ENCODE measurements at places on chromosomes 4 and X.

DNA sequence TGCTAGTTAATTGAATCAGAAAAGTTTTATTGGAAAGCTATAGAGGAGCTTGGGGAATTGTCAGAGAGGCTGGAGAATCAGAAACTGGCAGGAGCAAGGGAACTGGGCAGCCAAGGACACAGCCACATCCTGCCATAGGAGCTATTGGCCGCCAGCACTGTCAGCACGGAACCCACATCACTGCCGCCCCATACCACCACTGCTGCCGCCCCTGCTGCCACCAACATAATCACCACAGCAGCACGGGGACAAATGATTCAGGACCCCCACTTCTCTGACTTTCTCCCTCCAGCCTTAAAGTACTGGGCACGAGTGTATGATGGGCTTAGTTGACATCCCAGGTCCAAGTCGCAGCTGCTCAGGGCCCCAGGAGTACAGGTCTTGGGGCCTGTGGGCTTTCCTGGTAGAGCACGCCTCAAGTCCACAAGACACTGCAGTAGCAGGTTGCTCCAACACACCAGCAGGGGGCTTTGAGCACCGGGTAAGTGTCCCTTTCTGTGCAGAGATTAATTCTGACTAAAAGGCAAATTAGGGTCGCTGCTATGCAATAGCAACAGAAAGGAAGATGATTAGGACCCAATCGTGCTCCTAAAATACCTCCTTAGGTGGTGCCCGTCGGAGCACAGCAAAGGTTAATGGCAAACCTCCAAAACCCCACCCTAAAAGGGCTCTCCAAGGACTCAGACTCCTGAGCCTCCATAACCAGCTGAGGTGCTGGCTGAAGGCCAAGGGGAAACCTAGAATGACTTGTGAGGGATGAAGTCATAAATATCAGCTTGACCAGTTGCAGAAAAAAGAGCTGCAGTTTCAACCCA lies 6.9 kb downstream of the PJA1 start:
- DNase-seq, result no peak

DNA sequence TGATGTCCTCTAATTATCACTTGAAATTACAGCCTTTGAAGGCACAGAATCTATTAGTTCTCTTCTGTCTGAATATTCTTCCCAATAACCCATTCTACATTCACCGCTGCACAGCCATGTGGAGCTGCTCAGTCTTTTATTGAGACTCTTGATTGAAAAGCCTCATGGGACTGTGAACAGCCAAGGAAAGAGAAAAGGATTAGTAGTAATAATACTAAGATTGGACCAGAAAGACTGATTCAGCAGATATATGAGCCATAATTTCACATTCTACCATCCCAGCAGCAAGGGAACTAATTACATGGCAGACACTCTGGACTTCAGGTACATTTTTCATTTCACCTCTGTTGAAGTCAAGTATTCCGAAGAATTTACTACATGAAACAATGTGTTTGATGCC lies 2471.7 kb downstream of the ARAP2 start:
- DNase-seq, result no peak

- DNase-seq, result no peak
Measured at GRCh38 chr4:111330786-111331185, 707.9 kb upstream of the PITX2 start.

GRCh38 chr4:173521467-173522159 lies 8.4 kb downstream of the HAND2 start:
- DNase-seq, result no peak

- DNase-seq, result no peak
Measured at GRCh38 chr4:95209927-95210326, 338.8 kb downstream of the UNC5C start.

DNA sequence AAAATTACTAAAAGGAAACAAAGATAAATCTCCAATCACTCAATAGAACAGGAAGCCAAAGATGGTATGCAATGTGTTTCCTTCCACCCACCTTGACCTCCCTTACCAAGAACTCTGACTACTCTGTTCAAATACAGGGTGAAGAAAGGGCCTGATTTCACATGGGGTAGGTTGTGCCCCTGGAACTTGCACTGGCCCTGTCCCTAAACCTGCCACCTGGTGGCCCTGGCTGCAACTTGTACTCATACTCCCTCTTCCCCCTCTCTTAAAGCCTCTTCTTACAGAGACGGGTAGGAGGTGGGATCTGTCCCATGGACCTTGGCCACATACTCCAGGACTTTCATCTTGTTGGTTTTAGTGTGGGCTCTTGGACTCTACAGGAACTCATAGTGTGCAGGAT lies 17.3 kb upstream of the TMEM185A start:
- DNase-seq, result no peak

Data from trophoblast cell (in vitro differentiated cells and primary cell).